ENCODE measurements at places on chromosomes 13 and 19.

DNA sequence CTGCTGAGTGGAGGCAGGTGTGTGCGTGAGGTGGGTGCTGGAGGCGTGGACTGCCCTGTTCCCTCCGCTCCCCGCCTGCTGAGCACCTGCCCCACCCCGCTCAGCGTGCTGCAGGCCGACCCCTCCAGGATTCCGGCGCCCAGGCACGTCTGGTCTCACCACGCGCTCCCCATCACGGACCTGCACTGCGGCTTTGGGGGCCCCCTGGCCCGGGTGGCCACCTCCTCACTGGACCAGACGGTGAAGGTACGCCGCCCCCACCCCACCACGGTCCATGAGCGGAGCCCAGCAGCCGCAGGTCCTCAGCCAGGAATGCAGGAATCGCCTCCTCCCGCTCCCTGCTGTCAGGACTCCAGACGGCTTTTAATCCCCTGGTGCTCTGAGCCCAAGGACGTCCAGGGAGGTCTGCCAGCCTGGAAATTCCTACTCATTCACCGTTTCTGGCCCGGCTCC, 6.0 kb downstream of the WDR18 start:
- no peak for DNase-seq

- no peak for DNase-seq
These were observed 916.4 kb downstream of the UQCRFS1 start for GRCh38 chr19:28296506-28296905.

GRCh38 chr13:108033800-108034707, 181.3 kb downstream of the LIG4 start:
- DNase-seq, result peak; percentile 50

GRCh38 chr13:91236182-91236581, 111.3 kb upstream of the MIR17HG start:
- no peak for DNase-seq

- no peak for DNase-seq
These were observed 2.6 kb downstream of the GTF2F2 start for GRCh38 chr13:45122941-45123340.

- no peak for DNase-seq
These were observed 657.8 kb downstream of the SLITRK6 start for GRCh38 chr13:85141401-85141800.

DNA sequence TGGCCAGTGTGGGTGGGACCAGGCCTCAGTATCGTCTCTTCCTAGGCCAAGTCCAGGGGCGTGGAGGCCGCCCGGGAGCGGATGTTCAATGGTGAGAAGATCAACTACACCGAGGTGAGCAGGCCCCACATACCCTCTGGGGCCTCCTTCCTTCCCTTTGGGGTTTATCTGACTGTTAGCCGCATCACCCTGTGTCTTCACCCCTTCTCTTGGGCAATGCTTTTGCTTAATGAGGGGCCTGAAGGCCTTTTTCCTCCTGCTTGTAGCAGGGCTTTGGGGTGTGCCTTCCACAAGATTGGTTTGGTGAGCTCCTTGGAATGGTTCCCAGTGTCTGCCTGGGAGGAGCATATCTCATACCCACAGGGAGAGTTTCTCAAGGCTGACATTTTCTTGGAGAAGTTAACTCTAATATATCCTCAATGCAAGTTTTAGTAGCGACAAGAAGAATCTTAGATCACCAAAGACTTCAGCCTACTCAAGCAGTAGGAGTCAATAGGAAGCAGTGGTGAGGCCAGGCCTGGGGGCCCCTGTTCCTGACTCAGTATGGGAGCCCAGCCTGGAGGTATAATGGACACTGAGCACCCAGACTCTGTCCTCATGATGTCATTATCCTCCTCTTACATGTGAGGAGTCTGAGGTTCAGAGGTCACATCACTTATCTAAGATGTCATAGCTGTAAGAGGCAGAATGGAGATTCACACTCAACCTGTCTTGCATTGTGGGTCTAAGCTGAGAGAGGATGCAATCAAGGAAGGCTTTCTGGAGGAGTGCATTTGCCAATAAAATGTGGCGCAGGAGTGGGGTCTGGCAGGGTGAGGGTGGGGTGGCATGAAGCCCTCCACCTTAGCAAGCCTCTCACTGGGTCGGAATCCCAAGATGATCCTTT, 2.0 kb downstream of the GPI start:
- DNase-seq, result no peak

- no peak for DNase-seq
These were observed 10.8 kb downstream of the SUGP2 start for GRCh38 chr19:19022380-19022961.

DNA sequence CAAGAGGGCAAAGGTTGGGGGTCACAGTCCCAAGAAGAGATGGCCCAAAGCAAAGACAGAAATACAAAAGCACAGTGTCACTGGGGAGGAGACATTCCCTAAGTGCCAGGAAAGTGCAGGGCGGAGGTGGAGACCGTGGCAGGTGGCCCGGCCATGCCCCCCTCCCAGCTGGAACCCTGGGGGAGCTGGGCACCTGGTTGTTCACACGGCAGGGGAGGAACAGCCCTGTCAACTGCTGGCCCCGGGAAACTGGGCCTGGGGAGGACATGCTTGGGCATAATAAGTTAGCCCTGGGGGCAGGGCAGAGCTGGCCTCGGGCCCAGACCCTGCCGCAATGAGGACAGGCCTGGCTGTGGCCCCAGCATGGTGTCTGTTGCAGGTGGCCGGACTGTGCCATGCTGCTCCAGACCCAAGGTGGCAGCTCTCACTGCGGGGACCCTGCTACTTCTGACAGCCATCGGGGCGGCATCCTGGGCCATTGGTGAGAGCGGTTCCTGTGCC, 7.4 kb downstream of the HPN start:
- no peak for DNase-seq

DNA sequence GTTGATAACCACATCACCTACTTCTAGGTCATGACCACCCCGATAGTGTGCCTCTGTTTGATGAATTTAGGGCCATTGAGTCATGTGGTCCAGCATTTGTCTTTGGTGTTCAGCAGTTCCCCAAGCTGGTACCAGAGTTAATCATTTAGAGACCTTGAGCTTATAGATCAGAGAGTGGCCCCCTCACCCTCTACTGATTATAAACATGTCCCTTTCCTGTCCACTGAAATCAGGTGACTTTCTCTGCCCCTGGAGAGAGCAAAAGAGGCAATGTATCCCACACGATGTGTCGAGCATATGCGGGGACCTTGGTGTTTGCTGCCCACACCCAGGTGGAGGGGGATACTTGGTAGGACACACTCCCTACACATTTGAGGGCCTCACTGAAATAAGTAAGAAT, 46.3 kb downstream of the C13orf42 start:
- no peak for DNase-seq
